ENCODE measurements at places on chromosomes 1 and 21.
A peak's percentile ranks its signal among the peaks of the same experiment; 100 is the strongest.

- DNase-seq, result no peak
Measured at GRCh38 chr1:39926343-39926793, 24.7 kb upstream of the MYCL start.

DNA sequence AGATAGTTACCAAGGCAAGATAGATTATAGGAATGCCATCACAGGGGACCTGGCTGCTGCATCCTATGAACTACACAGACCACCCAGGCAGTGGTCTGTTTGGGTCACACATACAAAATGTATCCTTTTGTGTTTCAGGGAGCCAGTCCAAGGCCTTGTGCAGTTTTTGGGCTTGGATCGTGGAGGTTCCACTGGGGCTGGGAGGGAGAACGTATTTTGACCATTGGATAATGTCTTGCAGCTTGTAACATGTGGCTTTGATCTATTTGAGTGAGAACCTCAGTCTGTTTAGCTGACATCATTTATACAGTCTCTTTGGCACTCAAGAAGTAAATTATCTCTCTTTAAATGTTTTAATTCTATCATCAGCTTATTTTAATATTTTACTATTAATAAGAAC is 147.3 kb downstream of the DUSP10 start:
- DNase-seq, result no peak

DNA sequence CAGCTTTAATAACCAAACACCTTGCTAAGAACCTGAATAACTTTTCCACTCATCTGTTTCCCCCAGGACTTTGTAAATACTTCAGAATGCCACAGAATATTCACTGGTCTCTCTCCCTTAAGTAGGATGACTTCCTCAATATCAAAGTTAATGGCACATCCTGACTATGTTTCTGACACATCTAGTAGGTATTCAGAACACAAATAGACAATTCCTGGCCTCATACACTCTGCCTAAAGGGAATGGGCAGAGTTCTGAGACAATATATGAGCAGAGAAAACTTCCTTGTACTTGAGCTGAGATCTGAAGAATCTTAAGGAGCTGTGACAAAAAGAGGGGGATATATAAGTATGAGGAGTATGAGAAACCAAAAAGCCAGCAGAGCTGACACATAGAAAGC is 34.8 kb downstream of the ANKRD13C start:
- no peak for DNase-seq

DNA sequence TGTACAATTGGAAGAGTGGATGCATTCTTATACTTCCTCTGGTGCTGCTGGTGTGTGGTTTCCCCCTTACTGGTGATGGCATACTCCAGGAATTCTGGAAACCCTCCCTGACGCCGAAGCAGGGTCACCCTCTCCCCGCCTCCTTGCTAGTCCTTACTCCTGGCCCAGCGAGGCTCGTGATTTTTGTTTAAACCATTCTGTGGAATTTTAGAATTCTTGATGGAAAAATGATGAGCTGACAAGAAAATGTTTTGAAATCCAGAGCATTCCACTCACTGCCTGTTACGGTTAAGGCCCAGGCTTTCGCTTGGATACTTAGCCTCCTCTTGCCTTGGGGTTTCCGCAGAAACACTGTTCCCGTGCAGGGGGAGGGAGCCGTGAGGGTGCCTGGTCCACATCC is 41.1 kb downstream of the IL6R start:
- DNase-seq, result no peak

DNA sequence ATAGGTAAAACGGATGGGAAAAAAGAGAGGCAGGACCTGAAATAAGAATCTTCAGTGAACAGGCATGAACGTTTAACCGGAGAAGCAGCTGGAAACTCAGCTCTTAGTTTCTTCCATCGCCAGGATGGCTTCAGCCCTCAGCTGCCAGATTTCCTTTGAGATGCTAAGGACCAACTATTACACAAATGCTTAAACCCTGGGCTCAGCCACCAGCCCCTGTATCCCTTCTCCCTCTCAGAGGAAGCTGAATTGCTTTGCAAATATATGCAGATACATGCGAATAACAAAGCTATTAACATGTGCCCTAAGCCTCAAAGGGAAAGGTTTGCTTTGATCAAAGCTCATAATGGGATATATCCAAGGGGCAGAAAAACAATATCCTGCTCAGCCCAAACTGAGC is 515.1 kb downstream of the OMA1 start:
- peak; percentile 24 for DNase-seq

GRCh38 chr1:151529211-151529702 is 10.9 kb upstream of the TUFT1 start:
- no peak for DNase-seq

DNA sequence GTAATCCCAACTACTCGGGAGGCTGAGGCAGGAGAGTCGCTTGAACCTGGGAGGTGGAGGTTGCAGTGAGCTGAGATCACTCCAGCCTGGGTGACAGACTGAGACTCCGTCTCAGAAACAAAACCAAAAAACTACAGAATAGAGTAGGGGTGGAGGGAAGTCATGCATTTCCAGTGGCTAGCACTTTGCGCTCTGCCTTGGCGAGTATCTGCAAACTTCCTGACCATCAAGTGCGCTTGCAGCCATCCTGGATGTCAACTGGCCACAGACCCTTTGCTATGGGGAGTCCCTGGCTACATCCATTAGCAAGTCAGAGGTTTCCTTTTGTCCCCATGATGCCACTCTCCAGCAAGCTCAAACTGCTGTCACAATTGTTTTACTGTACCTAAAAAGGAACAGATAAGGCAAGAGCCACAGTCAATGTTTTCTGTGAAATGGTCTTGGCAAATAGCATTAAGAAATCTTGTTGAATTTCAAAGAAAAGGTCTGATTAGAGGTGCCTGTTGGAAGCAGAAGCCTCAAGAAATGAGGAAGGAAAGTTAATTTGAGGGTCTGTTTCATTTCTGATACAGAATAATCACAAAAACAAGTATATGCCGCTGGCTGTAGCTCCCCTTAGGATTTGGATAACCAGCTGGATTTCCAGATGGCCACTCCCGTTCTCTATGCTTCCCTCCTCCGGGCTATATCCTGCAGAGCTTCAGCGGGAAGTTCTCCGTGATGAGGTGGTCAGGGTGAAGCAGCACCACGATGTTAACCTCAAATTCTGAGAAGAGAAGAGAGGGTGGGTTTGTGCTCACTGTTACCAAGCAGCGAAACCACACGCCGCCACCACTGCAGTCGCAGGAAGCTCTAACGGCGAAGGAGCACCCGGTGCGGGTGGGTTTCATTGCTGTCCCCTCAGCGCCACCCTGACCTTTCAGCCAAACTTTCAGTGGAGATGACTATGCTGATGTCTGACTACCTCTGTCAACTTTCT is 42.0 kb downstream of the VPS26C start:
- DNase-seq, result no peak

GRCh38 chr1:234368320-234369032 is 4.8 kb upstream of the COA6 start:
- no peak for DNase-seq

- no peak for DNase-seq
Measured at GRCh38 chr21:41580758-41581554, 73.0 kb upstream of the TMPRSS2 start.

- DNase-seq, result no peak
Measured at GRCh38 chr21:44434568-44434925, 20.8 kb upstream of the LRRC3 start.

All from NCI-H526 treated with DMSO at 0.1 percent for 48 hours (cell line).